ENCODE measurements at places on chromosomes 6 and 20.

- DNase-seq, result no peak
These were observed 7.5 kb downstream of the SMPD2 start for GRCh38 chr6:109447878-109448555.

DNA sequence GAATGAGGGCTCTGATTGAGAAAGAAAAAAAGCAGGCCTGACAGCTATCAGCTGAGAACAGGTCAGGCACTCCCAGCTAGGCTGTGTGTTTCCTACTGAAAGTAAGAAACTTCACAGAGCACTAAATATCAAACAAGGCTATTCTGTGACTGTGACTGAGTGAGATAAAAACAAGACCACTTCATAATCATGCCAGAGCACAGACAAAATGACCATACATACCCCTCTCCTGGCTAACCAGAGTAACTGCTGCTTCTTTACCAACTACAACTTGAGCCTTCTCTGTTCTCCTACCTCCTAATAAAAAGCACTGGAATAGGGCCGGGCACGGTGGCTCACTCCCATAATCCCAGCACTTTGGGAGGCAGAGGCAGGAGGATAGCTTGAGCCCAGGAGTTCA lies 6.8 kb upstream of the BTN1A1 start:
- no peak for DNase-seq

GRCh38 chr20:49627329-49627761 lies 59.4 kb upstream of the PTGIS start:
- DNase-seq, result no peak

DNA sequence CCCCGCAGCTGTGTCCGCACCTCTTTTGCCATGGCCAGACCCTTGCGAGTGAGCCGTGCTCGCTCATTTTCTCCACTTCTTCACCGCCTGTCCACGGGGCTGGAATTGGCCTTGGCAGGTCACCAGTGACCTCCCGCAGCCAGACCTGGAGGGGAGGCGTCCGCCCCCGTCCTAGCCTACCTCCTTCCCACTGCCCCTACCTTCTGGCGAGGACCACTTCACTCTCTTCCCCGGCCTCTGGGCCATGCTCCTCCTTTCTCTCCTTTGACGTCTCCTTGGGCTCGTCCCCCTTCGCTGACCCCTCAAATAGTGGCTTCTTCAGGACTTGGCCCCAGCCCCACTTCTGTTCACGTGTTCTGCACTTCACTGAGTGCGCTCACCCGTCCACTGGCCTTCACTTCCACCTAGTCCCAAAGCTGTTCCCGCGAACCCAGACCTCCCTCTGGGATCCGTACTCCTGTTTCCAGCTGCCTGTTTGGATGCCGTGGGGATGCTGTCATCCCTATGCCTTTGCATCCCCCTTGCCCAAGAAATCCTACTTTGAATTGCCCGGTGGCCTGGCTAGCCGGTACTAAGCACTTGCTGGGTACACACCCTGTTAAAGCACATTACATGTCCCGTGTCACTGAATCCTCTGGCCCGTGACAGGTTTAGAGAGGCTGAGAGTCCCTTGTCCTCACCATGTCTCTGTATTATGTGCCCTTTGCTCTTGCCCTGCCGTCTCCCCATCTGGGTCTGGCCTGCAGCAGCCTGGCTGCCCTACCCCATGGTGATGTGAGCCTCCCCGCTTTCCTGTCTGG lies 33.0 kb downstream of the SPATA2 start:
- DNase-seq, result no peak

DNA sequence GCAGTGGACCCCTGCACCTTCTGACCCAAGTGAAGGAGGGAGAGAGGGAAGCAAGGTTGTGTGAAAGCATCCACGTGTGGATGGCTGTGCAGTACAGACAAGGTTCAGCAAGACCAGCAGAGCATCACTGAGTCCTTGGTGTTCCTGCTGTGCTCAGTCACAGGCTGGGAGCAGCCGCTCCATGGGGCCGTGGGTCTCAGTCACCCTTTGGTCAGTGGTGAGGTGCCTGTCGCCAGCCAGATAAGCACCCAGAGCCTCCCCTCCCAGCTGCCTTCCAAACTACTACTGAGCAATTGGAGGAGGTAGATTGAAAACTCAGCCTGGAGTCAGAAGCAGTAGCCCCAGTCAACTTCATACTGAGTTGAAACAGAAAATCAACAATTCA lies 218.9 kb downstream of the SLC24A3 start:
- no peak for DNase-seq

- no peak for DNase-seq
These were observed 60.9 kb upstream of the RBM24 start for GRCh38 chr6:17220040-17220910.
